Suppressor macrophage (primary cell): ENCODE measurements at places on chromosomes 12 and 14.

DNA sequence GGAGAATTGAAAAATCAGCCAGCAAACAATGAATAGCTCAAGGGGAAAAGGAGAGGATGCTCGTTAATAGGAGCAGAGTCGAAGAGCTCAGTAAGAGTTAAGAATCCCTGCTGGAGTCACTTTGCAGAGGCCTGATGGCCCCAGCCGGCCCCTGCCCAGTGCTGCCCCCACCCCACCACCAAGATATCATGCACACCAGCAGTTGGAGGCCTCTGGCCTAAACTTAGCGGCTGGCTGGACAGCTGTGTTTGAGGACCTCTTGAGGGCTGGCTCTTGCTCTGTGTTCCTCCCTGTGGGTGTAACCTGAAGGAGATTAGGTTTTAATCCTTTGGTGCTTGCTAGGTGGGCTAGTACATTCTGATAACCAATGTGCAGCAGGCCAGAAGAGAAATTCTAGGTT lies 142.0 kb downstream of the PLXNC1 start:
- DNase-seq: no peak

DNA sequence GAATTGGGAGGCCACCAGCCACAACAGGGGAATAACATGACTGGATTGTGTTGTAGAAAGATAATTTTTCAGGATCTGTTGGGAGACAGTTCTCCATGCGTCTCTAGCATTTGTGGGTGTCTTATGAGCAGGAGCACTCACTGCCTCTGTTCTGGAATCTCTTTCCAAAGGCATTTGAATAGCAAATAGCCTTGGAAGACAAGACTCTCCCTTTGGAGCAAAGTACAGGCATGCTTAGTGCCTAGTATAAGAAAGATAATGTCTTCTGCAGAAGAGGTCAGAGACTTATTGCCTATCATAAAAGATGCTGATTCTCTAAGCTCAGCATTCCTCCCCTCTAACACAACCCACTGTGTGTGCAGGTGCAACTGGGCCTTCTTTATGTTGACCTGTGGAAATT lies 58.3 kb downstream of the VCPKMT start:
- DNase-seq: no peak

- no peak for DNase-seq
These were observed 42.4 kb upstream of the STXBP6 start for GRCh38 chr14:25092258-25092740.

GRCh38 chr12:12503384-12504078 lies 59.1 kb downstream of the DUSP16 start:
- DNase-seq: no peak

DNA sequence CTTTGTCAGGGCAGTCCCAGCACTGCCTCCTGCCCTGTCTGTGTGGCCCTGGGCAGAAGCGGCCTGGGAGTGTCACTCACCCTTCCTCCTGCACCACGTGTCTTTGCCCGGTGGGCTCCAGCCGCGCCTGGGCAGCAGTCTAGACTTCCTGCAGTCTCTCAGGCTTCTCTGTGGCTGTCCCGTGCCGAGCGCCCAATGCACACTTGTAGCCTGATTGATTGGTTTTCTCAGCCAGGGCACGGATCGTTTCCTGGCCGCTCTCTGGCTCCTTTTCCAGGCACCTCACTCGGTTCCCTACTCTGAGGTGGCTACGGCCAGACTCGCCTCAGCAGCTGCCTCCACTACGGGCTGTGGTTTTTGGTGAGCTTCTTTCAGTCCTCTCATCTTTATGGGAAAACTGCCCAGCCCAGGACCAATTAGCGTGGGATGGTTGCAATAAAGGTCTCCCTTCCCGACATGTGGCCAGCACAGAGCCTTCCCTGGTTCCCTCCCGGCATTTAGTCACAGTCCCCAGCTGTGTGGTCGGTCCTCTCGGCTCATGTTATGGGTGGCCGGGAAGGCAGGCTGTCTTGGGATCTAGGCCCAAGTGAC lies 133.1 kb downstream of the CACNA1C start:
- DNase-seq: no peak

GRCh38 chr14:86892152-86892956 lies 1100.6 kb downstream of the GALC start:
- no peak for DNase-seq
